AG10803 (cell line): ENCODE measurements at places on chromosomes 6 and 20.

DNA sequence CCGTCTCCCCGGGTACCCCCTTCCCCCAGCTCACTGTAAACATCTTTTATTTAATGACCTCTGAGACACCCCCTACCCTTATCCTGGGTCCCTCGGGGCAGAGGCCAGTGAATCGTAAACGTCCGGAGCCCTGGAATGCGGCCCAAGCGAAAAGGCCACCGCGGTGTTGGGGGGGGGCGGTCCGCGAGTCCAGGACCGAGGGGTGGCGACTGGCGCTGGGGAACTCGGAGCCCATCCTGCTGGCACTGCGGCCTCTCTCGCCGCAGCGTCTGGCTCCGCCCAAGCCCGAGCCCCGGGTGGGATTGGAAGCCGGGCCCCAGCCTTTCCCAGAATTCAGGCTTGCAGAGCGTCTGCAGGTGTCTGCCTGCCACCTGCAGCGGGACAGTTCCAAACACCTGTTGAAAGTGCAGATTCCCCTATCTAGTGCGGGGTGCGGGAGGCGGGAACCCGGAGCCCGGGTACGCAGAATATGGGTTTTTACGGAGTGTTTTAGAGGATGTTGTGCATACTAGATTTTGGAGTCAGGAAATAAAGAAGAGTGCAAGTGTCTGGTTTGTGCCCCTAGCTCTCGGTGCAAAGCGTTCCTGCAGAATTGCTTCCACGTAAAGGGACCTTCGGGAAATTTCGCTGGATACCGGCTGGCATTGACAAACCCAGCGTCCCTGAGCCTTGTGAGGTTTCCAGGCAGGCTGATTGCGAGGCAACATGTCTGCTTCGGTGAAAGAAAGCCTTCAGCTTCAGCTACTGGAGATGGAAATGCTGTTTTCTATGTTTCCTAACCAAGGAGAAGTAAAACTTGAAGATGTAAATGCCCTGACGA is 800 bp downstream of the RWDD2A start:
- peak; percentile 21 for DNase-seq

- DNase-seq, result no peak
Observed at GRCh38 chr6:95973976-95974375, 41.8 kb upstream of the FUT9 start.

GRCh38 chr6:73722318-73723060 is 26.5 kb downstream of the CD109 start:
- DNase-seq, result peak; percentile 89

GRCh38 chr6:44731485-44732095 is 344.1 kb downstream of the CDC5L start:
- DNase-seq, result no peak

DNA sequence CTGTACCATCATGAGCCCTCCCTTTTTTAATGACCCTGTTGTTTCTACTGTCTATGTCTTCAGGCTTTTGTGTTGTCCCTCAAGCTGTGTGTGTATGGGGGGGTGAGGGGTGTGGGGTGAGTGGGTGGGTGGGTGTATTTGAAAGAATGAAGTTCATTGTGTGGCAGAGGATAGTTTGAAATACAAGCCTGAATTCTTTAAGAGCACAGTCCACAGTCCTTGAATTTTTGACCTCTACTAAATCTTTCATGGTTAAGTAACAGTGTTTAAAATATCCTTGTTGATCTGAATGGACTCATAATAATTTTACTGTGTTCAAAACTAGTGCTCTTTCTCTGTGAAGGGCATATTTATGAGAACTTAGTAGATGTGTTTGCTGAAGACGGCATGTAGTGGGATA is 10.0 kb downstream of the MRAP2 start:
- no peak for DNase-seq
